Adrenal gland (tissue), 19 donors: ENCODE measurements at places on chromosomes 13 and 19. TPM values are rescaled to one million over a fixed set of nuclear protein-coding genes. Genes with fewer than 3 reads are reported as not detected.

OR4F17 gene
- not detected for total RNA-seq

- DNase-seq, result peak; percentile 91
- peaks cover 43% of the 10 kb centered on the region for H3K36me3 ChIP-seq
- H3K27me3 ChIP-seq, result no peaks in the 10 kb centered on the region
- H3K4me1 ChIP-seq, result peaks cover 13% of the 10 kb centered on the region
Observed at GRCh38 chr19:10352764-10353671, 13.6 kb upstream of the ICAM3 start.

DNA sequence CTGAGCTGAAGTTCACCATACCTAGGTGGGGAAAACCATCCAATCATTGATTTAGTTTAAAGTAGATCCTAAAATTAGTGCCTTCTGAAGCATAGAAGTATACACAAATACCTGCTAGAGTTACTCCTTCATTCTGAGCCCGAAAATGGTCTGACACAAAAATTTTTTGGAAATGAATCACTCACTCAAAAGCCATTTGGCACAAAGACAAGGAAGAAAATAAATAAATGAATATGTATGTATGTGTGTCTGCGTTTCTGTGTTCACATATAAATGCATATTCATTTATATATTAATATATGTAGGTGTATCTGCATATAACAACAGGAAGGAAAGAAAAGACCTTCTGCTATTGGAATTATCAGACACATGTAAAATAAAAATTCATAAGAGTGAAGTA, 614.4 kb upstream of the PCDH9 start:
- H3K27ac ChIP-seq, result no peak overlapping the region
- no peaks in the 10 kb centered on the region for H3K36me3 ChIP-seq
- H3K4me3 ChIP-seq, result no peak overlapping the region
- DNase-seq, result no peak
- H3K4me1 ChIP-seq, result no peaks in the 10 kb centered on the region

- H3K36me3 ChIP-seq, result no peaks in the 10 kb centered on the region
- no peak overlapping the region for H3K27ac ChIP-seq
- H3K4me3 ChIP-seq, result no peak overlapping the region
- H3K27me3 ChIP-seq, result no peaks in the 10 kb centered on the region
Observed at GRCh38 chr13:29845440-29846056, 4.9 kb downstream of the UBL3 start.

KCTD12 gene
- 80.8 TPM for total RNA-seq

ZNF793 gene
- total RNA-seq, result 10.7 TPM

ZNF723 gene
- not detected for total RNA-seq

DNA sequence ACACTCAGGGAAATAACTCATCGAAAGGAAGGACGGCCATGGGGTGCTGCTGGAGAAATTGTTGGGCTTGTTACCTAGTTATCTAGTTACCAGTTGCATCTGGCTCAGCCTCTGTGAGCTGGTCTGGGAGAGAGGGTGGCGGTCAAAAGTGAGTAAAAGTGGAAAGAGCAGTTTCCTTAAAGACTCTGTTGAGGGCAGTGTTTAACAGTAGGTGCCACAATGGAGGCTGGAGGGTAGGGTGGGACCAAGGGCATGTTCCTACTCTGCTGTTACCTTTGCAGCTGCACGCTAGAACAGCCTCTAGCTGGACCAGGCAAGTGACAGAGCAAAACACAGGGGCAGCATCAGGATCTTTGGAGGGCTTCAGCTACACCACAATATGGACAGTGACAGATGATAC, 228.8 kb upstream of the STARD13 start:
- peaks cover 5% of the 10 kb centered on the region for H3K4me1 ChIP-seq
- H3K27me3 ChIP-seq, result no peaks in the 10 kb centered on the region
- no peaks in the 10 kb centered on the region for H3K36me3 ChIP-seq

- peaks cover 13% of the 10 kb centered on the region for H3K4me1 ChIP-seq
- peak; percentile 81 for DNase-seq
- no peaks in the 10 kb centered on the region for H3K27me3 ChIP-seq
- H3K36me3 ChIP-seq, result no peaks in the 10 kb centered on the region
- peak overlapping the region; percentile 41 for H3K4me3 ChIP-seq
- H3K27ac ChIP-seq, result peak overlapping the region; percentile 78
Observed at GRCh38 chr19:940591-941291, 14.9 kb downstream of the ARID3A start.

DNA sequence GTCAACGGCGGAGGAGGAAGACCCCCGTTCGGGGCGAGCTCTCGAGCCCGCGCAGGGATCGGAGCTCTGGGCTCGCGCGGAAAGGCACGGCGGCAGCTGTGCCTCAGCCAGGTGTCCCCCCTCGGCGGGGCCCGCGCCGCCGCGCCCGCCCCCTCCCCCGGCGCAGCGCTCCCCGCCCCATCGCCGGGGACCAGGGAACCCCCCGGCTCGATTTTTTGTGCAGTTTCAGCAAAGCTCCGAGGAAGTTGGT, 110.0 kb downstream of the KCNRG start:
- H3K36me3 ChIP-seq, result no peaks in the 10 kb centered on the region
- no peak for DNase-seq
- peak overlapping the region; percentile 96 for H3K4me3 ChIP-seq
- H3K27me3 ChIP-seq, result no peaks in the 10 kb centered on the region
- peaks cover 38% of the 10 kb centered on the region for H3K4me1 ChIP-seq

- no peak for DNase-seq
- peaks cover 17% of the 10 kb centered on the region for H3K4me1 ChIP-seq
- no peak overlapping the region for H3K4me3 ChIP-seq
- H3K36me3 ChIP-seq, result no peaks in the 10 kb centered on the region
Observed at GRCh38 chr13:110265682-110266430, 41.1 kb downstream of the COL4A1 start.

TTC9B gene
- 0.32 TPM for total RNA-seq

RFPL4AL1 gene
- total RNA-seq, result not detected

OR7A5 gene
- 0.27 TPM for total RNA-seq

- H3K4me3 ChIP-seq, result peak overlapping the region; percentile 96
- peak; percentile 68 for DNase-seq
- peak overlapping the region; percentile 89 for H3K27ac ChIP-seq
- H3K4me1 ChIP-seq, result peaks cover 25% of the 10 kb centered on the region
- no peaks in the 10 kb centered on the region for H3K27me3 ChIP-seq
Observed at GRCh38 chr19:13841086-13841961, 35.6 kb upstream of the NANOS3 start.
